ENCODE measurements at places on chromosomes 2 and 18.

GRCh38 chr2:134504586-134505336 lies 214.0 kb downstream of the TMEM163 start:
- no peak for DNase-seq

- no peak for DNase-seq
These were observed 47.7 kb upstream of the PLB1 start for GRCh38 chr2:28447943-28448792.

- DNase-seq, result no peak
These were observed 11.6 kb downstream of the FHL2 start for GRCh38 chr2:105387225-105387624.

DNA sequence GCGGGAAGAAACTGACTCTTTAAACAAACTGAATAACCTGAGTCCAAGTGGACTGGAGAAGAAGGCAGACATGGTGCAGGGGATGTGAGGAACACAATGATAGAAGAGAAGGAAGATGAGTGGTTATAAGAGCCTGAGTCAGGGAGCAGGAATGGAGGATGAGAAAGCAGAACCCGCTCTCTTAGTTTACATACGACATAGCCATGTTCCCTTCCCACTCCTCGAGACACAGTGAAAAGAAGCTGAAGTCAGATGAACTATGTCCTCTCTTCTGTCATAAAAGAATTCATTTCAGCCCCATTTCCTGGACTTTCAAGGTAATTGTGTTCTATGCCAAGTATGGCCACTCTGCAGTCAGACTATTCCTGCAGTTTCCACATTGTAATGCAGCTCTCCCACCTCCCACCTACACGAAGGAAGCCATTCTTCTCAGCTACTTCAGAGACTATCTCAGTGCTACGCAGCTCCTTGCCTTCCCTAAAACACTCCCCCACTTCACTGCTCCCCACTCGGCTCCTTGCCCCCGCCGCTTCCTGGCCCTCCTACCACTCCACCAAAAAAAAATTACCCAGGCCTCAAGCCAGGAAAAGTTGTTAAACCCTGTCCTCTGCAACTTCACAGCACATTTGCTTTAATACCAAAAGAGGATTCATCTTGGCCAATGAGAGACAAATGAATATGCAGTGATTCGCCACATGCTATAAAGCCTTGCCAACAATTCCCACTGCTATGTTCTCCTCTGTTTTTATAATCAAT lies 323.4 kb upstream of the EPHA4 start:
- DNase-seq, result no peak

DNA sequence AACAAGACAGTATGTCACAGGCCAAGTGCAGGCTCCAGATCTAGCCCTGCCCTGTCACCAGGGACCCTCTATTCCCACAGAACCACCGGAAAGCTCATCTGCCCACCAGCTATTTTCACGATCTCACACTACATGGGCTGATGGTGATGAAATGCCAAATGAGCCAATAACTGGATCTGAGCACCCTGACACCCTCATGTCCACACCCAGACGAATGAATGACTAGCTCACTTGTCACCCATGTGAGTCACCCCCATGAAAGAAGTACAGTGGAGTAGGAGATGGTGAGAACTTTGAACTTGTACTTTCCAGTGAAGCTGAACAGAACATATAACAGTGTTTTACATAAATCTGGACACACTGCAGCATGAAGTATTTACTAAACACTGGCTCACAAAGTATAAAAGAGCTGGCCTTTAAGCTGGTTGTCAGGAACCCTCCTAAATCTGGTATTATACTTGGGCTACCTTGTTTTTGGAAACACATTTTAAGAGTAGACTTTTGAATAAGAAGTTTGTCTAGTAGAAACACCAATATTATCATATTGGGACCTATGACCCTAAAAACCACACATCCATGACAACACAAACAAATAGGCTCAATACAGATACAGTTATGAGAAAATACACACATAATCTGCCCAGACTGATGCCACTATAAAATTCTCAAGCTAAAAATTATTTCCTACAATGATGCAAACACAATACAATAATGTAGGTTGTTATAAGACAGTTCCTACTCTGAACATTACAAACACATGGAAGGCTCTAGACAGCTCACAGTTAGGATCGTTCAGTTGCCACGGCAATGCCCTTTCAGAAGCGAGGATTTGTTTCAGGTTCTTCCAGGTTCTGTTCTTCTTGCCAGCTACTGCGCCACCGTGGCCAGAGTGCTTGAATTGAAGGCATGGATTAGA lies 19.0 kb downstream of the INO80C start:
- DNase-seq, result no peak

DNA sequence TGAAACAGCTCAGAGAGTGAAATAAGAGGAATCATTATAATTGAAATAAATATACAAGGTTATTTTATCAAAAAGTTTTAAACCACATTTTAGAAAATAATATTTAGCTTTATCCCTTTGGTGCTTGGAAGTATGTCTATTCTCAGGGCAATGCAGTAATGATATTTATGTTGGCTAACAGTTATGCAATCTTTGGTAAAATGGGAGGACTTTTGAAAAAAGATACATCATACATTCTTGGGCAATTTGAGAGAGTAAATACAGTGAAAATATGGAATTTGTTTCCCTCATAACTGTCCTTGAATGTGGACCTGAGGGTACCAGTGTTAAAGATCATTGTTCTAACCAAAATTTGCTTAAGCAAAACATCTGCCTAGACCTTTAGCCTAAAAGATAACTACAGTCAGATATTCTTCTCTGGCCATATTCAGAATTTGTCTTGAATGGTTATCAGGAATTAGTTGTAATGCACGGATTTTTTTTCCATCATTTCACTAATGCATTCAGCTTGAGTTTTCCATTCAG lies 137.2 kb downstream of the LRRTM1 start:
- DNase-seq, result no peak

GRCh38 chr18:54883816-54884604 lies 55.7 kb downstream of the RAB27B start:
- DNase-seq, result no peak

DNA sequence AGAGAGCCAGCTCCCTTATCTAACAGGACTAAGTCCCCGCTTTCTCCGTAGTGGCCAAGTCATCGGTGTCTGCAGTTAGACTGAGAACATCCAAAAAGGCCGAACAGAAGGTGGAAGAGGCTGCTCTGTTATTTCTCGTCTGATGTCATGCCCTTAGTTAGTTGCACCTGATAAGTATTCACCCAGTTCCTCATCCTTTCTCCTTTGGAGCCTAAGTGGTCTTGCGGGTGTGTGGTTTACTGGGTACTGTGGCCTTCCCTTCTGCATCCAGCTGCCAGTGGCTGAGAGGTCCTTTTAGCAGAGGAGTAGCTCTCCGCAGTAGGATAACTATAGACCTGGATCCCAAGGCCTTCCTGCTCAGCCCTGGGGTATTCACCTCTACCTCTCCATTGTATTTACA lies 211.6 kb downstream of the BCL2 start:
- DNase-seq, result no peak

DNA sequence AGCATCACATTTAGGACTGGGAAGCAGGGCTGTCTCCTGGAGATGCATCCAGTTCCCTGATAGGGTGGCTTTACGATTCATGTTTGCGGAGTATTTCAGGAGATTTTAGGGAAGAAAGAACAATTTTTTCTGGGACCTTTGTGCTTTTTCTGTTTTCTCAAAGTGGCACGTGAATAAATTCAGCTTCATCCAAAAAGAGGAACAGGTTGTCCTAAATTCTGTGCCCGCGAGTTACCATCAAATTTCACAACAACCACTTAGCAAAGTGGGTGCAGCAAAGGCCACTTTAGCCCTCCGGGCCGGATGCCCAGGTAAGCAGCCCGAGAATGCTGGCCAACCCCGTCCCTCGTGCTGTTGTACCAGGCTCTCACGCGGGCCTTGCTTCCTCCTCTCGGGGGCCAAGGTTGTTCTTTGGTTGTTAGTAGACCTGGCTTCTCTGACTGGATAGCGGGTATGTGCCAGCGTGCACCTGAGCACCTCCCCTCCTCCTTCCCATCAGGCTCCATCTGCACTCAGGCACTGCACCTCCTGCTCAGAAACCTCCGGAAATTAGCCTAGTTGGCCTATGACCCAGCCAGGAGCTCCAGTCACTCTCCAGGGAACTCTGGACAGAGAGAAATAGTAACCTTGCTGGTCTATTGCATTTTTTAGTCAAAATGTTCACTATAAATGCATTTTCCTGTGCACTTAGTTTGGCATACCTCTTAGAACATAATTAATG lies 83.0 kb downstream of the CMPK2 start:
- DNase-seq, result no peak

DNA sequence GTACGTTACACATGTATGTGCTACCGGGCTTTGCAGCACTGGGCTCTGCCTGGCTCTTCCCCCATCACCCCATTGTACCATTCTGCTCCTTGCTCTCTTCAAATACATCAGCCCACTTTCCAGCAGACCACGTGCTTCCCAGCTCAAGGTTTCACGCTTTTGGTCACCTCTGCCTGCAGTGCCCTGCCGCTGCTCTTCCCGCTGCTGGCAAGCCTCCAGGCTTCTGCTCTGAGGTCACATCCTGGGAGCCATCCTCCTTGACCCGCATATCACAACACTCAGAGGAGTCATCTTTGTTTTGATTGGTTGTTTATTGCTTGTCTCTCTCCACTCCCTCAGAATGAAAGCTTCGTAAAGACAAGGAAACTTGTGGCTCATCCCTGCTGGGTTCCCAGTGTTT lies 34.1 kb downstream of the KIF5C start:
- DNase-seq, result no peak

GRCh38 chr2:62505109-62505749 lies 766 bp downstream of the TMEM17 start:
- no peak for DNase-seq

DNA sequence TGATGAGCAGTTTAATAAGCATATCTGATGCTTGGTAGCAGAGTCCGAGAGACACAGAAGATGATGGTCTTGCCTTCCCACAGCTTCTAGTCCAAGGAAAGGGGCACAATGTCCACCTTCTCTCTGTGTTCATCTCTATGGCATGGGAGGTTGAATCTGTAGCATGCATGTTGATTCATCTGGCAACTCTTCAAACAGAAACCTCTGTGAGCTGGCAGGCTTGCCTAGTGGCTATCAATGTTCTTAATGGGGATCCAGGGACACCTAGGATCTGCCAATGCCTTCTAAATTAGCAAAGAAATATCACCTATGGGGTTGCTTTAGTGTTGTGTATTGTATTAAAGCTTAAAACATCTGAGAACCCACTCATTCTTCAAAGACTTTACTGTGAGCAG lies 170.8 kb downstream of the INO80D start:
- no peak for DNase-seq

- no peak for DNase-seq
These were observed 108.3 kb upstream of the LRATD1 start for GRCh38 chr2:14524041-14524802.

GRCh38 chr2:153027533-153027932 lies 309.1 kb downstream of the ARL6IP6 start:
- DNase-seq, result no peak

GRCh38 chr18:79424880-79425568 lies 29.3 kb downstream of the NFATC1 start:
- DNase-seq, result no peak

- no peak for DNase-seq
These were observed 164.9 kb downstream of the ARL4C start for GRCh38 chr2:234331966-234332365.

DNA sequence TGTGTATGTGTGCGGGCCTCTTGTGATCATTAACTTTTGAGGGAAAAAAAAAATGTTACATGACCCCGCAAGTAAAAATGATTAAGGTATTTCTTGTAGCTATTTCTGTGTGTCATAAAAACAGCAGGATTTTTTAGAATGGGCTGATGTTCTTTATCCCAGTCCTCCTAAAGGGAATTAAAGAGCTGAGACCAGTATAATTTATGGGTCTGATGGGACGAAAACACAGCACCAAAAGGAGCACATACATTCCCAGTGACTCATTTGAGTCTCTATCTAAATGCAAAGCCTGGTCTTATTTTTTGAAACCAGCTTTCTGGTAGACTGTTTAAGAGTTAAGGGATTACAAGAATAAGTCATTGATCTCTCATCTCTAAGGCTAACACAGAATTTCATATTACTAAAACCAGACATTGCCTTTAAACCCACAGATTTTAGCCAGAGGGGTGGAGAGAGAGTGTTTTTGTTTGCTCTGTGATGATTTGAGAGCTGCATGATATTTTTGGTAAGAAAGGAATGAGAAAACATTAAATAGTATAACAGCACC lies 342.3 kb upstream of the EPHA4 start:
- no peak for DNase-seq

DNA sequence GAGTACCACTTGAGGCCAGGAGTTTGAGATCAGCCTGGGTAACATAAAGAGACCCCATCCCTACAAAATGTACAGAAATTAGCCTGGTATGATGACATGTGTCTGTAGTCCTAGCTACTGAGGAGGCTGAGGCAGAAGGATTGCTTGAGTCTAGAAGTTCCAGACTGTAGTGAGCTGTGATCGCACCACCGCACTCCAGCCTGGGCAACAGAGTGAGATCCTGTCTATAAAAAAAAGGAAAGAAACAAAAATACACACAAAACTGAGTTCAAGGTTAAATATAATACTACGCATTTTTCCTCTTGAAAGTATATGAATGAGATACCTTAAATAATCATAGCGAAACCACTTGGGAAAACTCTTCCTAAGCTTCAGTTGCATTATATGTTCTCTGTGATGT lies 94.0 kb downstream of the LDLRAD4 start:
- DNase-seq, result no peak

DNA sequence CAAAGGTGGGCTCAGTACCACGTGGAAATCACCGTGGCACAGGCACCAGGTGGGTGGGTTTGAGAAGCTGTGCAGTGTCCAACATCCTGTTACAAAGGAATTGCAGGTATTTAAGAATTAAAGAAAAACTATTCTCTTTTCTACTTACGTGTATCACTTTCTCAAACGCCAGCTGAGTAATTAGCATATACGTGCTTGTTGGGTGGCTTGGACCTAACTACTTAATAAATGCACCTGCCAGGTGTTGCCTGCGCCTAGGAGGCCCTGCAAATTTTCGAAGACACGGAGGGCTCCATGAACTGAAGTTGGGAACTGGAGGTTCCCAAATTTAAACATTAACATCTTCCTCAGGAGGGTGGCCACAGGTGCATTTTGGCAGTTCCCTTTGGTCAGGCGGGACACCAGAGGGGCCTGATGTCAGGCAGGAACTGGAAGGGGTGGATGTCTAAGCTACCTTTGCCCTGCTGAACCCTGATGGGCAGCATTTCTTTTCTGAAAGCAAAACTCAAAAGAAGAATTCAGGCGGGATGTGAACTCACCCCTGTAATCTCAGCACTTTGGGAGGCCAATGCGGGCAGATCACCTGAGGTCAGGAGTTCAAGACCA lies 84.8 kb downstream of the HS6ST1 start:
- no peak for DNase-seq

- no peak for DNase-seq
These were observed 333.0 kb downstream of the IRS1 start for GRCh38 chr2:226466589-226466988.

DNA sequence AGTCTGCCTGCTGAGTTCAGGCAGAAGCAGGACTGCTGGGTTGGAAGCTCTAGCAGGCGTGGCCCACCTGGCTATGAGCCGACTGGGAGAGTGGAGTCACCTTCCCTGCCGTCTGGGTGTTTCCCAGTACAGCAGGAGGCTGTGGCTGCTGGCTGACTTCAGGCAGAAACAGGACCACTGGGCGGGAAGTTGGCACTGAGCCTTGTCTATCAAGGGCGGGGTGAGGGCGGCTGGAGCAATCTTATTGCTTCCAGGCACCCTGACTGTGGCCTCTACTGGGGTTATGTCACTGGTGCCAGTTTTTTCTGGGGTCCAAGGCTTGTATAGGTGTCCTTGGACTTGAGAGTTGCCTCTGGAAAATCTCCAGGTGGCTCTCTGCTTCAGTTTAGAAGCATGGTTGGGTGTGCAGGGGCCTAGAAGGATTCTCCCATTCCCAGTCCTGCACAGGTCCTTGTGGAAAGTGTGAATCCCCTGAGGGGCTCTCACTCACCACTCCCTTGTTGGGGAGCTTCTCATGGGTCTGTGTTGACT lies 30.5 kb downstream of the LTBP1 start:
- no peak for DNase-seq

All from eye (tissue), 1 donor.